ENCODE measurements at places on chromosomes 1 and 21.

- no peak for DNase-seq
Measured at GRCh38 chr1:201401700-201402099, 2.6 kb upstream of the LAD1 start.

GRCh38 chr1:68961143-68961542 is 464.3 kb upstream of the DEPDC1 start:
- no peak for DNase-seq

- no peak for DNase-seq
Measured at GRCh38 chr21:41662161-41662560, 104.7 kb downstream of the RIPK4 start.

- DNase-seq: no peak
Measured at GRCh38 chr1:11602981-11603380, 51.2 kb downstream of the FBXO2 start.

DNA sequence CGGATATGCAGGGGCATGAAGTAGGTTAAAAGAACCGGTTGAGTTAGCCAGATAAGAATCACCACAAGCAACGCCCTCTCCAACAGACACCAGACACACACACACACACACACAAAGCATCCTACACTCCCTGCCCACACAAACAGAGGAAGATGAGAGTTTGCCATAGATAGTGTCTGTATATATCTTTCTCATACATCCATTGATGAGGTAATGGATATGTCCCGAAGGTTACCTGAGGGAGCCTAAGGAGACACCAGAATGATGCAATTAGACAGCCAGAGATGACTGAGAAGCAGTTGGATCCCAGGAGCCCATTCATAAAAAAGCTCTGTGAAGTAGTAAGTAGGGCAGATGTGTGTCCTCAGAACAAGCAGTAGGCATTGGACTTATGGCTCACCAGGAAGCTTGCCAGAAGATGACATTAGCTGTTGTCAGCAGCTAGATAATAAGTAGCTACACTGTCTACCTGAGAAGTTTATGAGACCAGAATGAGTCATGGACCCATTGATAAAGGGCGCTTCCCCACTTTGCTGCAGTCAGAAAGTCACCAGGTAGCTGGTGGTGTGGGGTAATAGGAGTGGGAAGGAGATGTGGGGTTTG is 247.0 kb downstream of the KCNT2 start:
- no peak for DNase-seq

DNA sequence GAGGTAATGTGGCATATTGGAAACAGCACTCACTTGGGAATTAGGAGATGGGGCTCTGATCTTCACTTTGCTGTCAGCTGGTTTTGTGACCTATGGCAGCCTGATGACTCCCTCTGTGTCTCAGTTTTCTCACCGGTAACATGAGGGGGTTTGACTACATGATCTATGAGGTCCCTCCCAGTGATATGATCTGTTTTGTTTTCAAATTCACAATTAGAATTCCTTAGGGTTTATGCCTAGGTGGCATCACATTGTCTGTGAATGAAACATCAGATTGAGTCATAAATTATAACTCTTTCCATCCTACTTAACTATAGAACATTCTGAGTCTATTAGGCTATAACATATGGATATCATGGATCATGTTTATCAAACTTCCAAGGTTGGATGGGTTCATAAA is 386.6 kb downstream of the PTBP2 start:
- no peak for DNase-seq

- no peak for DNase-seq
Measured at GRCh38 chr1:176557543-176558258, 94.7 kb downstream of the PAPPA2 start.

- DNase-seq: no peak
Measured at GRCh38 chr1:187630653-187631380, 802.1 kb downstream of the PLA2G4A start.

- no peak for DNase-seq
Measured at GRCh38 chr1:6447016-6447817, 18.8 kb downstream of the TNFRSF25 start.

GRCh38 chr21:17537299-17537698 is 24.5 kb downstream of the CXADR start:
- no peak for DNase-seq

DNA sequence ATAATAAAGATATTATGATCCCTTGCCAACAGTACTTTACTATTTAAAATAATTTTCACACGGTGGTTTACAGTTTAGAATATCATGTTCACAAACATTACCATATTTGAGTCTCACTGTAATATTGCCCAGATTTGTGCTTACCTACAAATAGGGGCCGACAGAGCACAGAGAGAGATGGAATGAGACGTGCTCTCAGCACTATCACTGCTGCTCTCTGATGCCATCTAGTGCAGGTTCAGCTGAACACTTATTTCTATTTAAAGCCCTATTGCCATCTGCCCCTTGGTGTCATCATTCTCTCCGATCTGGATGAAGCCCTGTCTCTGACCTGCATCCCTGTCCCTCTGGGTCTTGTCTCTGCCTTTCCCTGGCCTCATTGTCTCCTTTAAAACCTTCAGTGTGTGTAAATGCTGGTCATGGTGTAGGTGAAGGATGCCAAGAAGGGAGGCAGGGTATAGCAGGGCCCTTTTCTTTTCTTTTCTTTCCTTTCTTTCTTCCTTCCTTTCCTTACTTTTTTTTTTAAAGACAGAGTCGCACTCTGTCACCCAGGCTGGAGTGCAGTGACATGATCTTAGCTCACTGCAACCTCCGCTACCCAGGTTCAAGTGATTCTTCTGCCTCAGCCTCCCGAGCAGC is 6.9 kb upstream of the GPATCH4 start:
- DNase-seq: peak; percentile 69

- DNase-seq: no peak
Measured at GRCh38 chr1:182387566-182387965, 4.0 kb downstream of the GLUL start.

GRCh38 chr1:85166351-85166750 is 34.5 kb downstream of the SYDE2 start:
- no peak for DNase-seq

DNA sequence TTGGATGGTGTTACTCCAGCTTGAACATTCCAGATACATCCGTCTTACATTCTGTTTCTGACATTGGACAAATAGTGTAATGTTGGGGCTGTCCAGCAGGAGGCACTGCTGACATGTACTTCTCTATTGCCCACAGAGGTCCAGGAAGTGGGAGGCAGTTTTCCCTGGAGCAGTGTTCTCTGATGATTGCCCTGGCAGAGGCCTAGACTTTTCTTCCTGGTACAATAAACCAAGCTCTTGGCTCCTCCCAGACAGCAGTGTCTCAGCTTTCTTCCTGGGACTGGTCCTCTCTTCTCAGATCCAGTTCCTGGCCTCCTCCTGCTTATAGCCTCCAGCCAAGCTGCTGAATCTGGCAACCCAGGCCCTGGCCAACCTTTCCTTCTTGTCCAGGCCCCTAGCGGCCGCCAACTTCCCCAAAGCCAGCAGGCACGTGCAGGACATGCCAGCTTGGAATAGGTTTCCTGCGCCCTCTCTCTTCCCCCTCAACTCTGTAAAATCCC is 14.9 kb upstream of the IFNLR1 start:
- peak; percentile 47 for DNase-seq

- DNase-seq: no peak
Measured at GRCh38 chr1:34396042-34396441, 219.3 kb downstream of the C1orf94 start.

DNA sequence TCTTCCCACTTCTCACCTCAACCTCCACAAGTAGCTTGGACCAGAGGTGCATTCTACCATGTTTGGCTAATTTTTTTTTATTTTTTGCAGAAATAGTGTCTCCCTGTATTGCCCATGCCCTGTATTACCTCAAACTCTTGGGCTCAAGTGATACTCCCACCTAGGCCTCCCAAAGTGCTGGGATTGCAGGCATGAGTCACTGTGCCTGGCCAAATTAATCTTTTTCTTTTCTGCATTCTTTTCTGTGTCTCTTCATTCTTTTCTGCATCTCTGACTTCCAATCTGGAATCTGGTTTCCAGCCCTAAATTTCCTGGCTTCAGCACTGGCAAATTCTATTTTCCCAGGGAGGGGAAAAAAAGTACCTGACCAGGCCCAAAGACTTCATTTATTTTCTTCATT is 31.2 kb upstream of the TACSTD2 start:
- DNase-seq: no peak

- no peak for DNase-seq
Measured at GRCh38 chr1:33818071-33818470, 45.8 kb upstream of the HMGB4 start.

DNA sequence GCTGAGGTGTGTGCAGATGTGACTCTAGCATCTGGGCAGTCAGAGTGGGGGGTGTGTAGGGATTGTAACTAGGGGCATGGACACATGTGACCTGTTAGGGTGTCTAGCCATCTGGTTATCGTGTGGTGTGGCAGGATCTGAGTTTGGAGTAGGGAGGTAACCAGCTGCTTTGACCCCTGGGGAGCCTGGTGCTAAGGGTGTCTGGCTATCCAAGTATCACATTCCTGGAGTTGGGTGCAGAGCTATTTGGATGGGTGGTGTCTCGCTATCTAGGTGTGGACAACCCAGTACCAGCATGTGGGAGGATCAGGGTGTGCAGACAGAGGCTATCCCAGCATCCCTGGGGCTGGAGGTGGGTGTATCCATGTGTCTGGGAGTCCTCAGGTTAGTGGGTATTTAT is 4.7 kb downstream of the PTPRU start:
- no peak for DNase-seq

- DNase-seq: no peak
Measured at GRCh38 chr1:168734946-168735345, 5.9 kb upstream of the DPT start.

DNA sequence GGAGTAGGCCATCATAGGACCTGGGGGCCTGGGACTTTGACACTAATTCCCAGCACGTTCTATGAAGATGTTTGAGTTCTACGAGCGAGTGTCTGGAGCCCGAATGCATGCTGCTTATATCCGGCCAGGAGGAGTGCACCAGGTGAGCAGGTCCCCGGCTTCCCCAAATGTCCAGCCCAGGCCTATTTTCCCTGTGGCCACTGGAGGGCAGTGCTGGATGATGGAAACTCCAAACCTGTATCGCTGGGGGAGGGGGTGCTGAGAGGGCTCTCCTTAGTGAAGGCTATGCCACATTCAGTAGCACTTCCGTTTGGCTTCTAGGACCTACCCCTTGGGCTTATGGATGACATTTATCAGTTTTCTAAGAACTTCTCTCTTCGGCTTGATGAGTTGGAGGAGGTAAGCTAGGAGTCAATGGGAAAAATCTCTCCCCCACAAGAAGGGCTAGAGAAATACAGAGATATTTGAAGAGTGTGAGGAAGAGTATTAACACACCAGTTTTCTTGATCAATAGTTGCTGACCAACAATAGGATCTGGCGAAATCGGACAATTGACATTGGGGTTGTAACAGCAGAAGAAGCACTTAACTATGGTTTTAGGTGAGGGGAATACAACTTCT is 5.2 kb upstream of the FCER1G start:
- DNase-seq: peak; percentile 69

- no peak for DNase-seq
Measured at GRCh38 chr1:158830904-158831507, at the start of gene MNDA. MNDA (plus strand) TSS chr1:158831351; CDS start chr1:158842154, 10,803 bp downstream.

DNA sequence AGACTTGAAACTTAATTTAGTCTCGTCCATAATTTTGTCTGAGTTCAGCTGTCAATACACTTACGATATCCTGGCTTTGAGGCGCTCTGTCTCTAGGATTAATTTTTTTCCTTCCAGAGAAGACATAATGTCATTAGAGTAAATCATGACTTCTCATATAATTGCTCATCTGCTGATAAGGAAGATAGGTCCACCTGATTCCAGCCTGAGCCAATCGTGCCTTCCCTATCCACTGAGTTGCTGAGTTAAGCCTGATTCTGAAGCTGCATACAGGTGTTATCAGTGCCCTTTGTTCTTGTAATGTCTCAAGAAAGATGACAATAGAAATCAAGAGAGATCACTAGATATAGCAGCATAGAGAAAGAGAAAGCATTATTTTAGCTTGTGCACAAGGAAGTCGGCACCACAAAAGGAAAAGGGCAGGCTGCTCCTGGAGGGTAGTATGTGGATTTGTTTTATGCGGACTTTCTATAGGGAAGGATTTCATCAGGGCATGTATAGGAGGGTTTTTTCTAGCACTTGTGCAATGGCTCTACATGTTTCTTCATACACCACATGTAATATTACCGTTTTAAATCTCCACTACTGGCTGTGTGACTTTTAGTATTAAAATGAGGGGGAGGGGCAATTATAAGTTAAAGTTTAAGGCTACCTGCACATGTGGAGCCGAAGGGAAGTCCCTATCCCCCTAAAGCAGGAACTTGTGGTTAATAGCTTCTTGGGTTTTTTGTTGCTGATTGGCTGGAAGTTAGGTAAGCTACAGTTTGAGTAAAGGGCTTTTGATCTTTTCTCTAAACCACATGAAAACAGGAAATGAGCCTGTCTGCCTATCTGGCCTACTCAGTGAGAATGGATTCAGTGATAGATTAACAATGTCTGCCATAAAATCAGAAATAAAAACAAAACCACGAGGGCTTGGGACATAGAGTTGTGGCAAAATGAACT is 133.4 kb downstream of the PLPPR5 start:
- peak; percentile 92 for DNase-seq

DNA sequence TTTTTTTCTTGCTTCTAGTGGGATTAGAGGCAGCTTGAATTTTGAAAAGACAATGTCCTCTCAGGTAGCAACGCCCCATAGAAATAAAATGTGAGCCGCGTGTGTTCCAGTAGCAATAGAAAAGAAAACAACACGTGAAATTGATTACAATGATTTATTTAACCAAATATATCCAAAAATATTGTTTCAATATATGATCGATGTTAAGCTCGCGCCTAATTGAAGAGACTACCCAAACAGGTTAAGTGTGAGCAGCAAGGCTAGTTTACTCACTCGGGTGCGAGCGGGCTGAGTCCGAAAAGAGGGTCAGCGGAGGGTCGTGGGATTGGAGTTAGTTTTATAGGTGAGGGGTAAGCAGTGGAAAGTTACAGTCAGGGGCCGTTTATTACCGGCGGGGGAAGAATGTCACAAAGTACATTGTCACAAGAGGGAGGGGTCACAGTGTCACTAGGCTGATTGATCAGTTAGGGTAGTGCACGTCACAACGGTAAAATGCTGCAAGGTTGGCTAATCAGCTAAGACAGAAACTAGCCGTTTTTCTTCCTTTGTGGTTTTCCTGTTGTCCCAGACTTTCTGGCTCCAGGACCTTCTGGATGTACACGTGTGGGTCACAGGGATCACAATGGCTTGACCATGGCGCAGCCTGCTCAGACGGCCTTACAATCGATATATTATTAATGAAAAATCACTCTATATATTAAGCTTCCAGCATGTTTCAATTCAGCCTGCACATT is 697 bp upstream of the ZNF670 start:
- no peak for DNase-seq

- no peak for DNase-seq
Measured at GRCh38 chr1:167118188-167118587, 24.3 kb downstream of the STYXL2 start.

GRCh38 chr1:44830900-44831304 is 12.2 kb downstream of the PTCH2 start:
- no peak for DNase-seq

Measured in CD4-positive, alpha-beta T cell treated with Interleukin-6 at 100 ng/mL for 8 hours (primary cell).